HT-29 (cell line): ENCODE measurements at places on chromosomes 5 and 9. TPM values are rescaled to one million over a fixed set of nuclear protein-coding genes. Genes with fewer than 3 reads are reported as not detected.

SLC22A4 gene
- 0.20 and 0.26 TPM in 2 replicates for total RNA-seq

DNA sequence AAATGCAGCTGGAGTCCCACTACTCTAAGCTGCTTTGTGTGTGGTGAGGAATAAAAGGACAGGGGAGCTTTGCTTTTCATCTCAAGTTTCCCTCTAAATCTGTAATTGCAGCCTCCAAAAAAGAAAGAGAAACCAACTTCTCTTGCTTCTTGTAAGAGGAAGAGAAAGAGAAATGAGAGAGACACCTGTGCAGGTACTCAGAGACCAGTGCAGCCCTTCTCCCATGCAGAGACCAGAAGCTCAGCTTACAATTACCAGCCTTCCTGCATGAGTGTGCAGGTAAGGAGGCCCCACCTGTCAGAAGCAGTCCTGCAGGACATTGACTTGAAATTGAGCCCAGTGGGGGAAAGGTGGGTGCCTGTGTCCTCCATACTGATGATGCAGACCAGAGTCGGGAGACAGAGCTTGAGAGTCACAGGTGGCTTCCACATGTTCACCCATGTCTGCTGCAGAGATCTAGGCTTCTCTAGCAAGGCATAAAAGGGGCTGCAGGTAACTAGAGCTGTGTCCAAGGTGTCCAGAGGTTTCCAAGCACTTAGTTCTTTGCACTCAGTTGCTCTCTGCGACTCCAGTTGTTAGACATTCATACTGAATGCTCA lies 15.3 kb upstream of the MED10 start:
- DNase-seq = no peak

EIF4E1B gene
- not detected in 2 replicates for total RNA-seq

UGCG gene
- 23.9 and 38.0 TPM in 2 replicates for total RNA-seq

DNA sequence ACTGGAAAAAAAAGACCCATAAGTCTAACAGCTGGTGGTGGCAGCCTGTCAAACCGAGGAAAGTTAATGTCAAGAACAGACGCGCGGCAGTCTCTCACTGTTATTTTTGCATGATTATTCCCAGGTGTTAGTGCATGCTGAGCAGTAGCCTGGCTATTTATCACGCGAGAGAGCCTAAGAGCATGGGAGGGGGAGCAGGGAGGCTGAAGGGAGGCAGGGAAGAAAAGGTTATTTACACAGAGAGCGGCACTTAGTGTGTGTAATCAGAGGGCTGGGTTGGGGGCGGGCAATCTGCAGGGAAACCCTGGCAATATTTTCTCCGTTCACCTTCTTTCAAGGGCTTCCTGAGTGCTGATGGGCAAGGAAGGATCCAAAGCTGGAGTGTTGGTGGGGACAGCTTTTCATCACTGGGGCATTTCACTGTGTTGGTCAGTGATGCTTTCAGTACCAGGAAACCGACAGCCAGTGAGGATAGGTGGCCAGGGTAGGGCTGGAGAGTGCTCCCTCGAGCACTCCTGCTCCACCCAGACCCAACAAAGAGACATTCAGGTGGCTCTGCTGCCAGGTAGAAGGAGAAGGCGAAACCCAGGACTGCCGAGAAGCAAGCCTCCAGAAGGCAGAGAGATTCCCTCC lies 39.6 kb downstream of the ZNF608 start:
- DNase-seq = peak; percentile 12

GRCh38 chr9:87567001-87567400 lies 69.3 kb downstream of the DAPK1 start:
- DNase-seq = no peak

CRHBP gene
- total RNA-seq = not detected in 2 replicates

DNA sequence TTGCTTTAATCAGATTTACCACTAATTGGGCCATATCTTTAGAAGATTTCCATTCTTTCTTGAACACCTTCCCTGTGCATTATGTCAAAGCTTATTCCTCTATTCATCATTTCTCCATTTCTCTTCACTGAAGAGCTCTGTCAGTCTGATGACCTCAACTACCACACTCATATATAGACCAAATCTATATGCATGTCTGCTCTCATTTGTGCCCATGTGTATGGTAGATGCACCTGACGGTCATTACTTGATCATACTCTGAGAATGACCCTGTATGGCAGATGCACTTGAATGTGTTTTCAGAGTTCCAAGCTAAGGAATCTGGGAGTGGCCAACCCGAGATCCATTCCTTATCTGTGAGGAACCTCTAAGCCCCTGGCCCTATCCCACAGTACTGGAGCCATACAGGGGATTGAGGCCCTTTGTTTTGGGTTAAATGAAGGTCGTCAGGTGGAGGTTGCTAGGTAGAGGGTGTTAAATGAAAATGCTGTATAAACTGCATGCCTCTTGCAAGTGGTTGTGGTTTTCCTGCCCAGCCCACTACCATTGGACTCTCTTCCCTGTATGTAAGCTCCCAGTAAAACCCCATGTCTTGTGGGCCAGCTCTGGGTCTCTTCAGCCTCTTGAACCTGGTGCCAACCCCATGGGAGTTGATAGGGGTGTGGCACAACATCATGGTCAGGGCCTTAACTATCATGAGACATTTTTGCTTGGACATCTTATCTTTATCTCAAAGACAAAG lies 229.5 kb downstream of the KIAA0825 start:
- DNase-seq = no peak

GRCh38 chr9:71604197-71605063 lies 163.9 kb downstream of the CEMIP2 start:
- peak; percentile 87 for DNase-seq

- no peak for DNase-seq
These were observed 394.0 kb upstream of the KLF4 start for GRCh38 chr9:107883496-107884124.

DNA sequence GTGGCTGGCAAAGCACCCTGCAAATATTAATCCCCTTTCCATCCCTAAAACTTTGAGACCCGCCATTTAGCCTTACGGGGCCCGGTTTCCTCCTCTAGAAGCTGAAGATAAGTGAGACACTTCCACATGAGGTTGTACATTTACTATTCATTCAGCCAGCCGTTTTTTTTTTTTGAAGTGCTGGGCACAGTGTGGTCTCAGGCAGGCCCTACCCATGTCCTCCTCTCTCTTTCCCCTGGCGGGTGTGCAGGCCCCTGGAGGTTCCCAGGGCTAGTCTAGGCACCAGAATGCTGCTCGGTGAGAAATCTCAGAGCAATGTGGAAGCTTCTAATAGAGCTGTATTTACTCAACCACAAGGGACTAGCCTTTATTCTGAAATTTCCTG lies 107.4 kb upstream of the LARP1 start:
- peak; percentile 17 for DNase-seq

GRCh38 chr9:7961076-7961475 lies 161.5 kb upstream of the DMAC1 start:
- DNase-seq = no peak

DNA sequence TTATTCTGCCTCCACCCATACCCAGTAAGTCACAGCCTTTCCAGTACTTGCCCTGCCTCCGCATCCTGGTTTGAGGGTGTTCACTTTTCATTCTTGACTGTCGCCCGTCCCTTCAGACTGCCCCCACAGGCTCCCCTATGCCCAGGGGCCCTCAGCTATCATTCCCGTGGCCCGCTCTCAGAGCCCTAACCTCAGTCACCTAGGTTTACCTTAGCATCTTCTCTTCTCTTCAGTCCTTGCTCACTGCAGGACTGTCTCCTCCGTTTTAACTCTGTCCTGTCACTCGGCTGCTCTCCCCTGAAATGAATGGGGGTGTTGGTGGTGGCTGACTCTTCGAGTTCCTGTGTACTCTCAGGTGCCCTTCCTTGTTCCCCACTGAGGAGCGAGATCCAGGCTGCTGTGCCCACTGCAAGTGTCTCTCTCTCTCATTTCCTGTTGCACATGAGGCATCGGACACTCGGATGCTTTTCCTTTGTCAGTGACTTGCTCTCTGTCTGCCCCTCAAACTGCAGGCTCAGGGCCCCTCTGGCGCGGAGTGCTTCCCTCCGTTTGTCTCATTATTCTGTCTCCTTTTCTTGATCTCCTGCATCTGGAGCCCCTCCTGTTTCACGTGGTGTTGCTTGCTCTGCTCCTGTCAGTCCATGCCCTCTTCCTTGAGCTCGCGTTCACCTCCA lies 89.8 kb downstream of the CACNA1B start:
- DNase-seq = no peak
